ENCODE measurements at places on chromosomes 13 and 19. TPM values are rescaled to one million over a fixed set of nuclear protein-coding genes. Genes with fewer than 3 reads are reported as not detected.

Gene RFXAP
- total RNA-seq, result 1.3 TPM

Gene ZNF534
- total RNA-seq, result not detected

Gene TSKS
- not detected for total RNA-seq

Gene SLC25A41
- 0.13 TPM for total RNA-seq

Gene ITGBL1
- total RNA-seq, result 9.8 TPM

Gene ANGPTL4
- total RNA-seq, result 1.0 TPM

Gene DENND1C
- total RNA-seq, result not detected

Gene DDA1
- 18.2 TPM for total RNA-seq

Gene LENG9
- 4.0 TPM for total RNA-seq

Gene GRK1
- not detected for total RNA-seq

Gene PLIN5
- total RNA-seq, result 3.5 TPM

Gene PTGIR
- not detected for total RNA-seq

Gene CEACAM16
- total RNA-seq, result not detected

Gene SMIM44
- total RNA-seq, result not detected

Gene TPTE2
- total RNA-seq, result not detected

Gene ZNF66
- 2.2 TPM for total RNA-seq

Gene GARIN5A
- total RNA-seq, result 0.13 TPM

Gene HIF3A
- total RNA-seq, result 14.8 TPM

Gene LILRA1
- total RNA-seq, result not detected

Gene MBD3L3
- not detected for total RNA-seq

Gene SYDE1
- total RNA-seq, result 7.7 TPM

Gene TNNT1
- total RNA-seq, result 0.51 TPM

Gene ZNF283
- 8.3 TPM for total RNA-seq

Gene ADGRE3
- not detected for total RNA-seq

Gene TNNI3
- not detected for total RNA-seq

Gene NCR1
- total RNA-seq, result not detected

Gene ZNF229
- 5.8 TPM for total RNA-seq

Gene IZUMO1
- 0.25 TPM for total RNA-seq

Gene SHISA2
- 1.8 TPM for total RNA-seq

Gene NAPSA
- under 0.01 TPM for total RNA-seq

Measured in dermis microvascular lymphatic vessel endothelial cell (primary cell).